ENCODE measurements at places on chromosomes 6 and 20. TPM values are rescaled to one million over a fixed set of nuclear protein-coding genes. Genes with fewer than 3 reads are reported as not detected.
A peak's percentile ranks its signal among the peaks of the same experiment; 100 is the strongest.

- DNase-seq: no peak
Measured at GRCh38 chr6:31143148-31143547, 4.3 kb upstream of the PSORS1C2 start.

GRCh38 chr6:103895136-103895535 is 964.6 kb downstream of the HACE1 start:
- DNase-seq: no peak

DNA sequence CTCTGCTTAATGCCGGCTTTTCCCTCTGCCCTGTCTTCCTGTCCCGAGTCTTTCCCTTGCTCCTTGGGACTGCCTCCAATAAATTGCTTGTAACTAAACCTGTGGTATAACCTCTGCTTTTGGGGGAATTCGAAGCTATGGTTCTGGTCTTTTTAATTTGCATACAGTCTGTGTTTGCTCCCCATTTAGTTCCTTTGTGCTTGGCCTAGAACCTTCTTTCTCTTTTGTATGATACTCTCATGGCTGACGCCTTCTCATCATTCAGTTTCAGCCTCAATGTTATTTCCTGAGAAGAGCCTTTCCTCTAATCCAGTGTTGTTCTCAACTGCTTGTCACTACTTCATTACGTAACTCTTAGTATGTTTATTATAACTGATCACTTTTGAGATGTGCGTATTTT is 248.0 kb downstream of the PHF3 start:
- DNase-seq: no peak

GRCh38 chr6:47290124-47290834 is 19.4 kb downstream of the TNFRSF21 start:
- DNase-seq: no peak

DNA sequence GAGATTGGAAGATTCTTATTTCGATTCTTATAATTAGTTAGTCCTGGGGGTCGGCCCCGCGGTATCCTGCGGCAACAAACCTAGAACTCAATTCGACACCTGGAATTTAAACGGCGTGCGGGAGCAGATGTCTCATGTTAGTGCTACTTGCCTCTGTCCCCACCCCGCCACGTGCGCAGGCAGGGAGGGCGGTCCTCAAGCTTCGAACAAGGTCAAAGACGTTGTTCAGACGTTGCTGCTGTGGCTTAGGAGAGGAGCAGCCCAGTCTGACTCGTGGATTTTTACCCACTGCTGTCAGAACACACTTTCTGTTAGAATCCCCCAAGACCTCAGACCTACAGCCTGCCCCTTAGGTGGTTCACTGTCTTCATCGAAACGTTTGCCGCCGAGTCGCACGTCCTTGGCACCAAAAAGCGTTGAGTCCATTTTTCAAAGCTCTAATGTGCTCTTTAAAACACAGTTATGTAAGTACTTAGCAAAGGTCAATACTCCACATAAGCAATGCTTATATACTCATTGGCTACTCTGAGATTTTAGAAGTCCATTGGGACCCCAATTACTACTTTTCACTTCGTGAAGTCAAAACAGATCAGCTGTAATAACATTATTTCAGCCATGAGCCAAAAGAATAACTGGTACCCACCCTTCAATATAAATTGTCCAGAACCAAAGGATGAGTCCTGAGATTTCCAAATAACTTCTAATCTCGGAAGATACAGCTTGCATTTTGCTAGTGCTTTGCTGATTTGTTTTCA is 2.7 kb upstream of the C6orf62 start:
- DNase-seq: no peak

DNA sequence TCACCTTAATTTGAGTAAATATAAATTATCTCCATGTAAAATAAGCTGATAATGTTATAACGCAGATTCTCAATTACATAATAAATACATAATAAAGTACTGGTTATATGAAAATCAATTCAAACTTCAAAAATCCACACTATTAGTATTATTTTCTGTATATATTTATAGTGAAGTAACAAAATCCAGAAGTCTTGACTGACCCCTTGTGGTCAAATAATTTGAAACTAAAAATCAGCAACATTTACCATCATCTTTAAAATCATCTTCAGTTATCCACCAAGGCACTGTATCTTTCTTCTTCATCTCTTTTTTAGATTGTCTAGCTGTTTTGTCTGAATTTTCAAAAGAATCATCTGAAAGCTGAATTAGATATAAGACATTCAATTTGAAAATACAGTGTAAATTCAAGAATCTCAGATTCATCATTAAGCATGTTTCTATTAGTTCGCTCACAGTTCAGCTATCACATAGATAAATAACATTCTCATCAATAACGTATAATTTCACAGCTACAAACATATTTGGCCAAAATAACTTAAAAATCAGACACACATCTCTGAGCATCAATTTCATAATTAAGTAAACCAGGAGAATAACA is 6.5 kb downstream of the CEP162 start:
- no peak for DNase-seq

DNA sequence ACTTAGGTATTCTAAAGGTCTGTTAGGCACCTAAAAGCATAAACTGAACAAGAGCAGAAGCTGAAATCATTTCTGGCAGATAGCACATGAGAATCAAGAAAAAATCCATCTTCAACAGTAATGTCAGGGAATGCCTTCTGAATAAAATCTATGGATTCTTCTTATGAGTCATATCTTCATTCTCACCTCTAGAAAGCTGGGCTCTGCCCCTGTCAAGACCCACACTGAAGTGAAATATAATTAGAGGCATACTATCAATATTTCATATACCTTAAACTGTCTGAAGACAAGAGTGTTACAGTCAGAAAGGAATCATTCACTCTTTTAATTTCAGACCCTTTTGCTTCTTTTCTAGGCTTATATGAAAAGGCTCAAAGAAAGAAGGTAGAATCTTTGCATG is 485.8 kb upstream of the PTCHD4 start:
- no peak for DNase-seq

GRCh38 chr6:127343809-127344659 is 625 bp upstream of the ECHDC1 start:
- DNase-seq: peak; percentile 4

DNA sequence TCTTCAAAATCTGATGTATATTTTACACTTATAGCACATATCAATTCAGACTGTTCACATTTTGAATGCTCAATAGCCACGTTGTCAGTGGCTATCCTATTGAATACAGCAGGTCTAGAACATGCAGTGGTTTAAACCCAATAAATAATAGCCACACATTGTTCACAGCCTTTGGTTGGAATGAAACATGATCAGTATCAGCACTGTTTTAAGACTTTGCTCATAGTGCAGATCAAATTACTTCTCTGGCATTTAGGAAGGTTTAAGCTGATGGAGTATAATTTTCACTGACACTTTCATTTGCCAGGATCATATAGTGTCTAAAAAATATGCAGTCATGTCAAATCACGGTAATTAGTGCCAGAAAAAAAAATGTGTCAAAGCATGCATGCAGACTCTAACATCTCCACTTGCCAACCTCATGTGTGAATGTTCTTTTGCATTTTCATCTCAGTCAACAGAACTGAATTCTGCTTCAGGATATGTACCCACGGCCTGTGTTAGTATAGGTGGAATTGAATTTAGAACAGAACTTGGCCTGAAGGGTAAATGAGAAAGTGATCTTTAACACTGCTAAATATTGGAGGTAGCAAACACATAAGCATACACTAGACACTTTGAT is 184.1 kb downstream of the SLC24A3 start:
- DNase-seq: no peak

DNA sequence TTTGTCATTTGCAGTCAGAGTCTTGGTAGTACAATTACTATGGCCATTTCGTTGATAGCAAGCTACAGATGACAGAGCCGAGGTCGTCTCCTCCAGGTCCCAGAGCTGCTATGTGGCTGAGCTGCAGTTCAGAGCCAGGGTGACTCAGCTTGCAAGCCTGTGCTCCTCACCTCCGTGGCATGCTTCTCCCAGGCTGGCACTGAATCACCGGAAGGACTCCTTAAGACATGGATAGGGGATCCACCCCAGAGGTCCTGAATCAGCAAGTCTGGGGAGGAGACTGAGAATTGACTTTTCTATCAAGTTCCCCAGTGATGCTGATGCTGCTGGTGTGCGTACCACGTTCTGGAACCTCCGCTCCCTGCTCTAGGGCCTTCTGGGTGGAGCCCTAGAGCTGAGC is 291.2 kb downstream of the CDH26 start:
- DNase-seq: no peak

- no peak for DNase-seq
Measured at GRCh38 chr6:22804620-22805261, 235.4 kb downstream of the HDGFL1 start.

DNA sequence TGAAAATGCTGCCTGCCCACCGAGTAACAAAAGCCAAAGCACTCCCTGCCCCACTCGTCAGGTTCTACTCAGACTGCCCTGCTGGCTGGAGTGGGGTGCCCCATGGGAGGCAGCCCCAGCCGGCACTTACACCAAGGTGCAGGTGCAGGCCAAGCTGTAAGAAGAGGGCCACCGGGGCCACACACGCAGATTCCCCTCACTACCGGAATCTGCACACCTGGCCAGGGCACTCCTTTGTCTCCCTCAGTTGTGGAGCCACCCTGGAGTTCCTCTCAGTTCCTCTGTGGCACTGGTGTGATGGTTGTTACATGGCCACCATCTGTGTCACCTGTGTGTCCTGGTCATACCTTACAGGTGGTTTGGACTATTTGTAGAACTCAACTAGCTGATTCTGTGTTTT is 112.4 kb downstream of the FOXO3 start:
- no peak for DNase-seq

GRCh38 chr20:12037521-12037920 is 119.8 kb downstream of the BTBD3 start:
- DNase-seq: no peak

GRCh38 chr6:158938220-158938619 is 61.8 kb downstream of the RSPH3 start:
- no peak for DNase-seq

- no peak for DNase-seq
Measured at GRCh38 chr6:36754582-36755434, 57.2 kb downstream of the RAB44 start.

GRCh38 chr6:64926051-64926450 is 781.0 kb downstream of the EYS start:
- no peak for DNase-seq

DNA sequence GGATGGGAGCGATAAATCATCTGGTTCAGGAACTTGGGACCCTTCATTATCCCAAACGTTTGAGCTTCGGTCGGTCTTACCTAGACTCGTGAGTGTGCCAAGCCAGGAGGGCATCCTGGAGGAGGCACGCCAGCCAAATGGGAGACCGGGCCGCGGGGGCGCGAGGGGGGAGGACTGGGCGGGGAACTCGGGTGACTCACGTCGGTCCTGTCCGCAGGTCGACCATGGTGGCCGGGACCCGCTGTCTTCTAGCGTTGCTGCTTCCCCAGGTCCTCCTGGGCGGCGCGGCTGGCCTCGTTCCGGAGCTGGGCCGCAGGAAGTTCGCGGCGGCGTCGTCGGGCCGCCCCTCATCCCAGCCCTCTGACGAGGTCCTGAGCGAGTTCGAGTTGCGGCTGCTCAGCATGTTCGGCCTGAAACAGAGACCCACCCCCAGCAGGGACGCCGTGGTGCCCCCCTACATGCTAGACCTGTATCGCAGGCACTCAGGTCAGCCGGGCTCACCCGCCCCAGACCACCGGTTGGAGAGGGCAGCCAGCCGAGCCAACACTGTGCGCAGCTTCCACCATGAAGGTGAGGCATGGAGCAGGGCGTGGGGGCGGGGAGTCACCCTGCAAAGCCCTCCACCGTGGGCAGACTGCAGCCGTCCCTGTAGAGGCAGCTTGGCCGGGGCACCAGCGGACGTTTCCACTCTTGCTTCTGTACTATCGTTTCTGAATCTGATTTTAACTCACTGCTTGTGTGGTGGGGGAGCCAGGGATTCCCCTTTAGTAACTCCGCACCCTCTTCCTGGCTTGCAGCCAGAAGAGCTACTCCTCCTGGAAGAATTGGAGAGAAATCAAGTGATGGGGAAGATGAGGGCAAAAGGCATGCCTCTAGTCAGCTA is 2.7 kb downstream of the BMP2 start:
- DNase-seq: no peak

- no peak for DNase-seq
Measured at GRCh38 chr6:75525682-75526081, 32.1 kb upstream of the FILIP1 start.

LY6G6D gene
- polyA plus RNA-seq: not detected

HLA-DQB1 gene
- polyA plus RNA-seq: 4.3 TPM

HAO1 gene
- not detected for polyA plus RNA-seq

CDK19 gene
- polyA plus RNA-seq: 2.1 TPM

ABHD16B gene
- not detected for polyA plus RNA-seq

CDKN1A gene
- polyA plus RNA-seq: 1.6 TPM

Data from CD8-positive, alpha-beta memory T cell (primary cell).